ENCODE measurements at places on chromosomes 3 and 15.
A peak's percentile ranks its signal among the peaks of the same experiment; 100 is the strongest.

GRCh38 chr3:127103080-127103479 lies 89.9 kb upstream of the PRR23E start:
- DNase-seq: no peak

DNA sequence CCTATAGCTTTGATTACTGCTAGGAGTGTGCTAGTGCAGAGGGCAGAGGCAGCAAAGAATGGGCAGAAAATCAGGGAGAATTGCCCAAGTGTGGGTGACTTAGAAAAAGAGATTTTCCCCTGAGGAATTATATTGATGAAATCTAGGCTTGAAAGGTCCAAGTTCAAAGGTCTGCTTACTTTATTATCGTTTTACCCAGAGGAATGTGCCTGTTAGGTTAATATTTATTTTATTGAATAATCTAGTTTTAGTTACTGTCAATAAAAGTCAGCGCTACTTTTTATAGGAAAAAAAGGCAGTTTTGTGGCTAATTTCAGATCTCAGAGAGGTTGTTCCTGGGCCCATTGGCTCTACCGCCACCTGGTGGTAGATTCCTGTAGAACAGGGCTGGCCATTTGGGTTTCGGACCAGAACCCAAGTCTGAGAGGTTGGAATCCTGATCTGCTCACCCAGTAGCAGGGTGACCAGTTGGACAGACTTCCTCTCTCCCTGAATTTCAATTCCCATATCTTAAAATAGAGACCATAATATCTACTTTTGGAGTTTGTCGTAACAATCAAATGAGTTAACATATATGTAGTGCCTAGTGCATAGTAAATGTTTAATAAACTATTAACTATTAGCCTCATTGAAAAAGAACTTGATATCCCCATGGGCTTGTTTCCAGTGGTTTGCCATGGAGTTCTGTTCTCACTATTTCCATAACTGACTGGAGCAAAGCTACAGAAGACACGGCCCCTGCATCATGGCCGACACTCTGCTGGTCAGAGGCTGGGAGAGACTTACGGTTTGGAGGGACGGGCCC lies 62.7 kb upstream of the ZNF148 start:
- no peak for DNase-seq

DNA sequence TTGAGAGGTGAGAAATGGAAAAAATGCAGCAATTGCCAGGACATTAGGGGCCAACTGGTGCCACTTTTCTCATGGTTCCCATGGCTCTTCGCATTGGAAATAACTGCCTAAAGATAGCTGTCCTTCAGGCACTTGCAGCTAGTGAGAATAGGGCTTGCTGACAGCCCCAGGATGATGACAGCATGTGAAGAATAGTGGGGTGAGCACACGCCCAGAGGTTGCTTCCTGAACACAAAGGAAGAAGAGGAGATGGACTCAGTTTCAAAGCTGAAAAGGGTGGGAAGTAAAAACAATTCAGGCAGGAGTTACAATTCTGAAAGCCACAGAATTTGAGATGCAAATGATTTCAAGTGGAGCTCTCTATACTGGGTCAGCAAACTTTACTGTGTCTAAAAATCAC lies 45.6 kb downstream of the TNFAIP8L3 start:
- no peak for DNase-seq

- DNase-seq: no peak
Observed at GRCh38 chr15:99476413-99477222, 89.2 kb upstream of the MEF2A start.

- DNase-seq: no peak
Observed at GRCh38 chr15:84834229-84834955, 17.2 kb downstream of the ALPK3 start.

DNA sequence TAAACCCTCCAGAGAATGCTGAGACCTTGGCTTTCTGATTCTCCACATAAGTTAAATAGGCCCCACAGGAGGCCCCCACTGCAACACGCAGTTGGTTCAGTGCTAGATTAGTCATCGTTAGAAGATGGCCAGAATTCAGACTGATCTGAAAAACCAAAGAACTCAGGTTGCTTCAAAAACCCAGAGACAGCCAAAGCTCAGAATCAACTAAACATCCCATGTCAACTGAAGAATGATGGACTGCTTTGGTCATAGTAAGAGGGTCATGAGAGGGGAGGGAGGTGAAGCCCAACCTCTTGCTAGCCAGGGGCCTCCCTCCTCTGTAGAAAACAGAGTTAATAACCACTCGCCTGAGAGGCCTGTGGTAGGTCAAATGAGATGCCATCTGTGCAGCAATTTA lies 93.1 kb downstream of the AKAP13 start:
- DNase-seq: no peak

DNA sequence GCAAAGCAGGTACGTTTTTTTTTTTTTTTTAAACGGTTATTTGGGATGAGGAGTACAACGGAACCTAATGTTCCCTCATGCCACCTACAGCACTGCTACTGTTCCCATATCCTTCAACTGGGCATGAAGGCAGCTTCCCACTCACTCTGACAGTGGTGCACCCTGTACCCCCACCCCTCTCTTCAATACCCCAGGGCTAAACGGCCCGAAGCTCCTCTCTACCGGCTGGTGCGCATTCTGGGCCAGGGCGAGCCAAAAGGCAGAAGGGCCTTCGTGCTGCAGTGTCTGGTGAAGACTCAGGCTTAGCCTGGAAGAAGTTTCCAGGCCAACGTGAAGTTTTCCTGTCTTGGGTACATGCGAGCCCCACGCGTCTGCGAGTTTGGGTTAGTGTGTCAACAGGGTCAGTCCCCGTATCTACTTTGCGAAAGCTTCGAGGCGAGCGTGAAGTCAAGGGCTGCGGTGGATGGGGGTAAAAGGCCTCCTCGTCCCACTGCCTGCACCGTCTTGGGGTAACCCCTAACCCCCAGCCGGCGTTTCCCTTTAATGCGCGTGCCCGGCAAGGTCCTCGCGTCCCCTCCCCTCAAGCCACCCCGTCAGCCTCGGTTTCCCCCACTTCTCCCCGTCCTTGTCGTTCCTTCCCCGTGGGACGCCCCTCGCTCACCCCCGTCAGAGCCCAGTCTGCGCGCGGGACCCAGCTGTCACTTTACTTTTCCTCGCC lies 765 bp upstream of the UBE2E2 start:
- peak; percentile 6 for DNase-seq

DNA sequence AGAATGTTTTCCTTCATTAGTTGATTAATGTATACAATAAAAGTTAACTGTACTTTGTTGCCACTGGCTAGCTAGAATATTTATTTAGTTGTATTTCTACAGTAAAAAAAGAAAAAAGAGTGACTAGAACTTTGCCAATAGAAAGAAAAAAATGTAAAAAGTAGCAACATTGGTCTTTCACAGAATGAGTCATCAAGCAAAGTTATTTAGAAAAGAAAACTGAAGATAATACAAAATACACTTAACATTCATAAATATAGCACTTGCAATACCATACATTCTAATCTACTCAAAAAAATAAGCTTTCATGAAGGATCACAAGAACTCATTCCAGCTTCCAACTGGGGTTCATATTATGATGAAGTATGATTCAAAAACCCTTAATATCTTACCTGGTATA lies 83.4 kb downstream of the AQR start:
- no peak for DNase-seq

- DNase-seq: no peak
Observed at GRCh38 chr3:55373423-55373822, 113.7 kb downstream of the WNT5A start.

DNA sequence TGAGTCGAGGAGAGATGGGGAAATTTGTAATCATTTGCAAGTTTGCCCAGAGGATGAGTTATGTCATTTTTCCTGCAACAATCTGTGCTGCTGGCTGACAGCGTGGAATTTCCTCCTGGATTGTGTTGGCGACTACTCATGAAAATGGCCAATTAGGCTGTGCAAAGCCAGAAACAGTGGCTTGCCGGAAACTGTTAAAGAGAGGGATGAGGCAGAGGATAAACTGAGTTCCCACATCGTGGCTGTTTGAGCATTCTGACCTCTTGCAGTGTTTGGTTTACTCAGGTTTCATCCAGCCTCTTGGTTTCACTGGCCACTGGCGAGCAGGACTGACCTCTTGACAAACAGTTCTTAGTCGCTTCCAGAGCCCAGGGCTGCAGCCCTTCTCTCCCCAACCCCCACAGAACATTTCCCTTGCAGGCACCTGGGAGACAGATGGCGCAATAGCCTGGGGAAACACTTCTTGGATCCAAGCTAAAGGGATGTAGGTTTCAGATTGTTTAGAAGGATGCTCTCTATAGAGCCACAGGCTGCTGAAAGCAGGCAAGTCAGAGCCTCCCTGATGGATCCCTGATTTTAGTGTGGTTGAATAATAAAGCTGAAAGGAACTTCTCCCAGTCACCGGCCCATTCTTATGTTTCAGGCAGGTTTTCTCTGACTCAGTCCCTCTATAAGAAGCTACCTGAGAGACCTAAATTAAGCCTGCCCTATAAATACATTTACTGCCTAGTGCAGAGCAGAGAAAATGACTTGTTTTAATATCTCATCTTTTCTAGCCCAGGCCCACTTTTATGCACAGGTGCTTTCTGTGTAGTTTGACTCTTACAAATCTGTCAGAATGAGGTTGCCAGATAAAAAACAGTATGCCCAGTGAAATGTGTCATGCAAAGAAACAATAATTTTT lies 92.8 kb upstream of the UBE2E1 start:
- no peak for DNase-seq

DNA sequence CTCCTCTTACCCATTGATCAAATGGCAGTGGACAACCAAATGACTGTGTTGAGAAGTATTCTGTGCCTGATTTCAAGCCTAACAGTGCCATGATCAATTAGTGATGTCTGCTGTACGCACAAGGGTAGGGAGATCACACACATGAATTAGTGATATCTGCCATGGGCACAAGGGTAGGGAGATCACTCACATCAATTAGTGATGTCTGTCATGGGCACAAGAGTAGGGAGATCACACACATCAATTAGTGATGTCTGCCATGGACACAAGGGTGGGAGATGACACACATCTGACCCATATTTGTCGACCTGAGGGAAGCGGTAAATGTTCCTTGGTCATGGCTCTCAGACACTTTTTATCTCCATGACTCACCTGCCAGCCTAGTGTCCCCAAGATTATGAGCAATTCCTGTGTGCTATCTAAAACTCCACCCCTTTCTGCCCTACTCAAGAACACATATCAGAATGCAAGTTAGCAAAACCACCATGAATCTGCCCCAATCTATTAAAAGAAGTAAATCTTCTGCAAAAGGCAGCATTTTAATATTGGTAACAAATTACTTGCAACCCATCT lies 165.0 kb downstream of the NTRK3 start:
- DNase-seq: no peak

- DNase-seq: no peak
Observed at GRCh38 chr15:88484682-88485331, 17.3 kb downstream of the MRPS11 start.

DNA sequence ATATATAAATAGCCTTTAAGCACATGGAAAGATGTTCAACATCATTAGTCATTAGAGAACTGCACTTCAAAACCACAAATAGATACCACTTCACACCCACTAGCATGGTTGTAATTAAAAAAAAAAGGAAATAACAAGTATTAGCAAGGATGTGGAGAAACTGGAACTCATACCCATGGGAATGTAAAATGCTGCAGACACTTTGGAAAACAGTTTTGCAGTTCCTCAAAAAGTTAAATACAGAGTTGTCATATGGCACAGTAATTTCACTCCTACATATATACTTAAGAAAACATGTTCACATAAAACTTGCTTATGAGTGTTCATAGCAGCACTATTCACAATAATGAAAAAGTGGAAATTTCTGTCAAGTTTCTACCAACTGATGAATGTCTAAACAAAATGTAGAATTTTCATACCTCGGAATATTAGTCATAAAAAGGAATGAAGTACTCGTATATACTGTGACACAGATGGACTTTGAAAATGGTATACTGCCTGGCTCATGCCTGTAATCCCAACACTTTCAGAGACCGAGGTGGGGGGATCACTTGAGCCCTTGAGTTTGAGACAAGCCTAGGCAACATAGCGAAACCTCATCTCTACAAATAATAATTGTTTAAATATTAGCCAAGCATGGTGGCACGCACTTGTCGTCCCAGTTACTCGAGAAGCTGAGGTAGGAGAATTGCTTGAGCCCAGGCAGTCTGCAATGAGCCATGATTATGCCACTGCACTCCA lies 28.1 kb downstream of the BCL2A1 start:
- DNase-seq: no peak

DNA sequence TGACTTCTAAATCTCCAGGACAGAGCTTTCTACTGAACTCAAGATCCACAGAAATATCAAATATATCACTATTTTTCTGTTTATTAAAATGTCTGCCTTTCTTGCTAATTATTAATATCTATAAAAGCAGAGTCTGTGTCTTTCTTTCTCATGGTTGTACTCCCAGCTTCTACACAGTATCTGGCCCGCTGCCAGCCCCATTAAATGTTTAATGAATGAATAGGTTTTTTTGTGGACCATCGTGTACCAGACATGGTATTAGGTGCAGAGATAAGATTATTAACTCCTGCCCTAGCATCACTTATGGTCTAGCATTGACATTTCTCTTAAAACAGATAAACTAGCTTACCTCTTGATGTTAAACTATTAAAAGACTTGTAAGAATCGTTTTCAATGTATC lies 111.4 kb upstream of the RBMS3 start:
- no peak for DNase-seq

- DNase-seq: peak; percentile 8
Observed at GRCh38 chr3:142947352-142947751, 16.1 kb downstream of the PAQR9 start.

DNA sequence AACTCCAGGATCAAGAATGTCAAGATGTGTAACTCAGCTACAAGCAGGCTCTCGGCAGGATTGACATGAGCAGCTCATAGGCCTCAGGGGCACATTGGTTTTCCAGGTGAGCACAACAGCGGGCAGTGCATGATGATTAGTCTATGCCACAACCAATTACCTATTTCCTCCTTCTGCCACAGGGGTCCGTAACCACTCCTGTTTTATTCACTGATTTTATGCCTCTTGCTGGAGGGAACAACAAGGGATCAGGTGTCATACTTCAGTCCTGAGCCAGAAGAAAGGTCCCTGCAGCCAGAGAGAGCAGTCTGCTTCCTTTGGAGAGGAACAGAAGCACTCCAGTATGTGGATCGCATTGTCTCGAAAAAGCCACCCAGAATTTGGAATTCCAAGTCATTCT lies 35.1 kb upstream of the PTPRG start:
- DNase-seq: no peak

- DNase-seq: no peak
Observed at GRCh38 chr3:147389717-147390116, 16.6 kb downstream of the ZIC4 start.

DNA sequence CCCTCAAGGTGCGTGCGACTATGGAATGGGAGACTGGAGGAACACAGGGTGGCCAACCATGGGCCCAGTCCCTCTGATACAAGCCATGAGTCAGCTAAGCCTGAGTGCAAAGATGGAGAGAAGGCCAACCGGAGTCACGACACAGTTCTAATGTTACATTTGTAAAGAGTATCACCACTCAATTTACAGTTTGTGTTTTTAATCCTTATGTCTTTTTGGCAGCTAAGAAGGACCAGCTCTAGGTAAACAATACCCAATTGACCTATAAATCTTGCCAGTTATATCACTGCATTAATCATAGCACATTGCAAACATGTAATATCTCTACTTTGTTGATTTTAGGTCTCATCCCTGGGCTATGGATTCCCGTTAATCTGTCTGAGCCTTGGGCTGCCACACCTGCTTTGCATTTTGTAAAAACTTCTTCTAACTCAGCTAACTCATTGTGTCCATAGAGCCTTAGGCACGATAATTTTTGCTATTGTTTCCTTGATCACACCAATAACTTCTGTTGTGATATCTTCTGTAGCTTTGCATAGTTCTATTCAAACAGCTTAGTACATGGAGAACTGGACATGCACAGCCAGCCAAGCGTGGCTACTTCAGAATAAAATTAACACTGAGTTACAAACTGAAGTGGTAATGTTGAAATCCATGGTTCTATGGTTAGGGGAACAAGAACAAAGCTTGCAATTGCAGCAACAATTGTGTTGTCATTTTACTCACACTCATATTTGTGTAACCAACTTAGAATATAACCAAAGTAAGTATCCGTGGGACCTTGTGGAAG lies 50.3 kb downstream of the LSM3 start:
- no peak for DNase-seq

Data from activated gamma-delta T cell (primary cell).